Frontal cortex (tissue), 4 donors: ENCODE measurements at places on chromosomes 1 and 21. TPM values are rescaled to one million over a fixed set of nuclear protein-coding genes. Genes with fewer than 3 reads are reported as not detected.

- no peak for DNase-seq
These were observed 144.7 kb downstream of the NEGR1 start for GRCh38 chr1:72137656-72138055.

LCE1F gene
- total RNA-seq: not detected

DNA sequence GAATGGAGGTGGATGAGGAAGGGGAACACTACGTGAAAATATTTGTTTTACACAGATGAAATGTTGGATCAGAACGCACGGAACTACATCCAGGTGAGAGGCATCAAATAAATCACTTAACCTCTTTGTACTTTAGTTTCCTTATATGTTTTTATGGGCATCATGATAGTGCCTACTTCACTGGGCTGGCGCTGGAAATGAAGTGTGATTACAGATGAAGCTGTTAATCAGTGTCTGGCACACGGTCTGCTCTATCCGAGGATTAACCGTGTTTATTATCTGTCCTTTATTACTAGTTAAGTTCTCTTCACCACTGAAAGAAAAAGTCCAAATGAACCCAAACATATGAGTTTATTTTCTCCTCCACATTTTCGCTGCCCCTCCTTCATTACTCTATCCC is 96.0 kb upstream of the TRABD2B start:
- DNase-seq: no peak

GRCh38 chr1:17599954-17600300 is 60.4 kb downstream of the ARHGEF10L start:
- DNase-seq: no peak

SPRR4 gene
- total RNA-seq: not detected

DNA sequence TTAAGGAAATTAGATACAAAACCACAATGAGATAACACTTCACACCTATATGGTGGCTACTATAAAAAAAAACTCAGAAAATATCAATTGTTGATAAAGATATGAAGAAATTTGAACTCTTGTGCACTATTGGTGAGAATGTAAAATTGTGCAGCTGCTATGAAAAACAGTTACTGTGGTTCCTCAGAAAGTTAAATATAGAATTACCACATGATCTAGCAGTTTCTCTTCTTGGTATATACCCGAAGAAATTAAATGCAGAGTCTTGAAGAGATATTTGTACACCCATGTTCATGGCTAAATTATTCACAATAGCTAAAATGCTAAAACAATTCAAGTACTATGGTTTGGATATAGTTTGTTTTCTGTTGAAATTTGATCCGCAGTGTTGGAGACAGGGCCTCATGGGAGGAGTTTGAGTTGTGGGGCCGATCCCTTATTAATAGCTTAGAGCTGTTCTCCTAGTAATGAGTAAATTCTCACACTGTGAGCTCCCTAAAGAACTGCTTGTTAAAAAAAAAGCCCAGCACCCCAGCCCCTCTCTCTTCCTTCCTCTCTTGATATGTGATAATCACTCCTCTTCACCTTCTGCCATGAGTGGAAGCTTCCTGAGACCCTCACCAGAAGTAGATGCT is 1412.1 kb downstream of the PLA2G4A start:
- DNase-seq: no peak
